ENCODE measurements at places on chromosomes 2 and 18.
A peak's percentile ranks its signal among the peaks of the same experiment; 100 is the strongest.

DNA sequence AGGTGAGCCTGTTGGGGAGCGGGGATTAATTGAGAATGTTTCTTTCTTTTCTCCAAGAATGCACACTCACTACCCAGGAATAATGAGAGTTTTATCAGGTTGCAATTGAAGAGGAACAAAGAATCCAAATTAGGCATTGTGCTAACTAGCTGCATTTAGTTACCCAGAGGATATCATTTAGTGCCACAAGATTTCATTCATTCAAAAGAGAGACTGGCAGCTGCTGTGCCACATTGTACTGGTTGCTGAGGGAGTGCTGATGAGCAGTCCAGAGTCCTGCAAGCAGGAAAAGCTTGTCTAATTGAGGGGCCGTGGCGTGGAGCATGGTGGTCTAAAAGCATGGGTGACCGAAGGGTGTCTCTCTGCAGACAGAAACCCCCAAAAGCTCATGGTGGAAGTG lies 97.6 kb downstream of the CTAGE1 start:
- no peak for DNase-seq

- DNase-seq: no peak
Observed at GRCh38 chr2:236193026-236193425, 24.8 kb upstream of the GBX2 start.

- peak; percentile 74 for DNase-seq
Observed at GRCh38 chr2:48126162-48126561, 219.9 kb upstream of the FBXO11 start.

GRCh38 chr18:78730546-78730945 lies 249.1 kb upstream of the SALL3 start:
- DNase-seq: no peak

DNA sequence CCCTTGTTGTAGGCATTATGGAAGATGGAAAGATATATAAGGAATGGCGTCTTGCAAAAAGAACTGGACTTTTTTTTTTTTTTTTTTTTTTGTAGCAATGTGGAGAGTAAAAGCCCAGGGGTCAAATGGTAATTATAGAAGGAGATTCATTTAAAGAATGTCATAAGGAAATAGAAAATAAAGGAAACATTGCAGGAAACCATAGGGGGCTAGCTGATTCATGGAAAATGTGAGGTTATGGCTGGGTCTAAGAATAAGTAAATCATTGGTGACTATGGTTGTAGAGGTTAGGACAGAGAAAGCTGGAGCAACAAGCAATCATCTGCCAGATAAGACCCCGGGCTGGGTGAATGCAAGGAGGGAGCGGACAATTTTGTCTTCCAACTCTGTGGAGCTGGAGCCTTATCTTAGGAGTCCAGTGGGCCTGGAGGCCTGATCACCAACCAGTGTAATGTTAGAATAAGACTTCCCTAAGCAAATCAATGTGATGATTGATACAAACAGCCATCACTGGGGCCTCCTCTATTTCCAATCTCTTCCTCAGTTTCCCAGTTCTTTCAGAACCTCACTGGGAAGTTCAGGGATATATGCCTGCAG lies 201.2 kb upstream of the TNP1 start:
- no peak for DNase-seq

- no peak for DNase-seq
Observed at GRCh38 chr2:753123-753522, 75.9 kb upstream of the TMEM18 start.

- no peak for DNase-seq
Observed at GRCh38 chr2:181742922-181743722, 62.8 kb upstream of the NEUROD1 start.

GRCh38 chr2:137287913-137288639 lies 522.7 kb downstream of the THSD7B start:
- no peak for DNase-seq

- DNase-seq: no peak
Observed at GRCh38 chr2:67002618-67003371, 394.3 kb upstream of the ETAA1 start.

- DNase-seq: no peak
Observed at GRCh38 chr2:149148194-149149006, 109.9 kb downstream of the LYPD6B start.

DNA sequence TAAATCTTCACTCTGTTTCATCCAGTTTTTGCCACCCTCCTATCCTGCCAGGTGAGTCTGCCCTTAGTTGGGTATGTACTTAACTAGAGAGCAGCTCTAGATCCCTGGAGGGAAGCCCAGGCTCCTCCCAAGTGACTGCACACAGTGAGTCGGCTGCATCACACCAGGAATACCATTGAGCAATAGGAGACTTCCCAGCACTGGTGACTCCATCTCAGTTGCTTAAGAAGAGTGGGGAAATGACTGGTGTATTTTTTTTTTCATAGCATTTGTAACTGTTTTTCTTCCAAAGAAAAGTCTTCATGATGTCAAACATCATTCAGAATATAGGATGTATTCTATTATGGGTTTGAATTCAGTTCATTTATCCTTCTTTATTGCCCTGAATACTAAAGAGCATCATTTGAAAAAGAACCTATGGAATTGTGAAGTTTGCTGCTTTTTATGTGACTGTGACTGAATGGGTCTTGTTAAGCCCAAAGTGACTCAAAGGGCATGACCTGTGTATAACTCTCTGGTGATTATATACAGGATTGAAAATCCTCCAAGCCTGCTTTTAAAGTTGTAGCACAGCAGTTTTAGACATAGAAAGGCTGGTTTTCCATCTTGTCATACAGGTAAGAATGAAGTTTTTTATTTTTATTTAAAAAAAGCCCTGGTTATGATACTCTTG lies 84.3 kb downstream of the MAP3K20 start:
- DNase-seq: peak; percentile 96

GRCh38 chr2:96470636-96471035 lies 34.5 kb downstream of the NEURL3 start:
- no peak for DNase-seq

DNA sequence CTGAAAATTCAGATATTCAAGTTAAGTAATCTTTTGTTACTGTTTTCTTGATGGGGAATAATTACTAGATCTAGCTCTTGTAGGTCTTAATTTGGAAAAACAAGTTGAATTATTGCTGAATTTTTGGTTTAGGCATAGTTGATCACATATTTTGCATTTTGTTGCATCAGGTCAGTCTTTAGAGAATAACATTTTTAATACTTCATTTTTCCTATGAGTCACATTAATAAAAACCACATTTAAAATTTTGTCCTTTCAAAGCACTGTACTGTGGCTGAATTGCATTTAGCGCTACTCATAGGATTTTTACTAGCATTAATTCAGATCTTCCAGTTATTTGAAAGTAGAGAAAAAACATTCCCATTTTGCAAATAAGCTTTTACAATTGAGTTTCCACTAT lies 23.2 kb downstream of the MAP4K4 start:
- no peak for DNase-seq

DNA sequence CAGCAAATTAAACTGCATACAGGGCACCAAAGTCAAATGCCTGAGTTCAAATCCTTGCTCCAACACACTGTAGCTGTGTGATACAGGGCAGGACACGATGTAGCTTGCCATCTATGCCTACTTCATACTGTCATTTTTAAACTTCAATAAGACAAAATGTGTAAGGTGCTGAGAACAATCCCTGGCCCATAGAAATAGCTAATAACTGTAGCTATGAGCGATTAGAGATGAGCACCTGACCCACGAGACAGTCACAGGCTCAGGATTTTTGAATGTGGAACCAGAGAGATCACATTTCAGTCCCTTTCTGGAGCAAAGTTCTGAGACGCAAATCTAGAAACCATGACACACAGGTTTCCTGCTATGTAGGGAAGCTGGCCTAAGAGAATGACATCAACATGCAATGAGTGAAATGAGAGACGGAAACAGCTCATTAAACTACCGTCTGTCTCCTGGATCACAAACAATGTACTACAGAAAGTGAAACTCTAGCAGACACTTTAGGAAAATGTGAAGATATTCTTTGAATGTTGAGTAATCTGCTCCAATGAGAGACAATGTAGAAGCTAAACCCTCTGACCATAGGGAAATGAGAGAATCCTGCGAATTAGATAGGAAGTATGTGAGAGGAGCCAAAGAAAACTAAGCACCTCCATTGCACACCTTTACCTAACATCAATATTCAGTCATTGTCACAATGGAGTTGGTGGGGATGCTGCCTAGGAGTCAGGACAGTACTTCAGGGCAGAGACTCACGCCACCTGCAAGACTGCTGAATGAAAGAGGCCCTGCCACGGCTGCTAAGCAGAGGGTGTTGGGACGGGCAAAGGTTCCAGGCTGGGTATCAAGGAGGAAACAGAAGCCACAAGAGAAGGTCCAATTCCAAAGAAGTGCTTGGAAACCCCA lies 25.5 kb downstream of the B4GALT6 start:
- DNase-seq: no peak

DNA sequence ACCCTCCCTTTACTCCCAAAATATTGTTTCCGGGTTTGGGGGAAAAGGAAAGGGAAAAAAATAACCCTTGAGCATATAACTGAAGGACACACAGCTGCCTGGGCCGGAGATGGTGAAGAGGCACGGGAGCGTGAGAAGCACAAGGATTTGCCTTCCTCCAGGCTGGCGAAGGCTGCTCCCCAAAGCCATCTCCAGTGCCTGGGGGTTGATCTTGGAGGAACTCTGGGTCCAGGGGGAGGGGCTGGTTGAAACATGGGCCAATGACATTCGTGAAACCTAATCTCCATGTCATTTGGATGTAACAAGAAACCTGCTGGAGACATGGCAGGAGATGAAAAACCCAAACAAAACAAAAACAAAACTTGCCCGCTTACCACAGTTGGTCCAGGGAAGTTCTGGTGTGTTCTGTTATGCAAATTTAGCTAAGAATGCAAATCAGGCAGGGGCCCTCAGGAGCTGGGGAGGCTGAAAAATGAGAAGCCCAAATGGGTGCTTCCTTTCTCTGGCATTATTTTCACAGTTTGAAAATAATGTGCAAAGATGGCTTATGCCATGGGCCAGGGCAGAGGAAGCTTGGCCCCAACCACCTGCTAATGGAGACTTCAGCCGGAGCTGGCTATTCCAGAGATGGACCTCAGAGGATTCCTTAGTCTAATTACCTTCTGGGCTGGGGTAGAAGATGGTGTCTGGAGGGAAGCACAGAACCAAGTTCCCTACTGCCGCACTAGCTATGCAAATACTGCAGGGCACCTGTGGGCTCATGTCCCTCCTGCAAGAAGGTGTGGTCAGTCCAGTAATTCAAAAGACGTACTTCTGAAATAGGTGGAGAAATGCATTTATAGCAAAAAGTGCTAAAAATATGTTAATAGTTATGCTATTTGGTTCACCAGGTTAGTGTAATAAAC lies 180.9 kb downstream of the BCL2 start:
- DNase-seq: no peak

- DNase-seq: no peak
Observed at GRCh38 chr2:237653776-237654558, 26.6 kb downstream of the LRRFIP1 start.

GRCh38 chr2:26526589-26526988 lies 48.7 kb upstream of the OTOF start:
- no peak for DNase-seq

- no peak for DNase-seq
Observed at GRCh38 chr2:196399096-196399495, 227.7 kb upstream of the STK17B start.

GRCh38 chr18:4134700-4135099 lies 320.4 kb downstream of the DLGAP1 start:
- no peak for DNase-seq

GRCh38 chr2:20641123-20641985 lies 9.5 kb downstream of the HS1BP3 start:
- no peak for DNase-seq

DNA sequence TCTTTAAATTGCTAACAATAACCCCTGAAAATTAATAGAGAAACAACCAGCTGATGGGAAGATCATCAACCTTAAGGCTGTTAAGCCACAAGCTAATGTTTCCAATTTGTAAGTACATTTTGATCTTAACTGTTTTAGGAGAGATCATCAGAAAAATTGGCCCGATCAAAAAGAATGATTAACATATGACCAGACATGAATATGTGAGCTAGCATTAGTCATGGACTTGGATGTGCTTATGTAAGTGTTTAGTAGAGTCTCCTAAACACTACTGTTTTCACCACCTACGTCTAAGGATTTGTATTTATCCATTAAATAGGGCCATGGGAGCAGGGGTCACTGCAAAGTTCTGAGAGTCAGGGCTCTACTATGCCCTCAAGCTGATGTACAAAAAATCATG lies 4.3 kb downstream of the LMAN1 start:
- DNase-seq: no peak

DNA sequence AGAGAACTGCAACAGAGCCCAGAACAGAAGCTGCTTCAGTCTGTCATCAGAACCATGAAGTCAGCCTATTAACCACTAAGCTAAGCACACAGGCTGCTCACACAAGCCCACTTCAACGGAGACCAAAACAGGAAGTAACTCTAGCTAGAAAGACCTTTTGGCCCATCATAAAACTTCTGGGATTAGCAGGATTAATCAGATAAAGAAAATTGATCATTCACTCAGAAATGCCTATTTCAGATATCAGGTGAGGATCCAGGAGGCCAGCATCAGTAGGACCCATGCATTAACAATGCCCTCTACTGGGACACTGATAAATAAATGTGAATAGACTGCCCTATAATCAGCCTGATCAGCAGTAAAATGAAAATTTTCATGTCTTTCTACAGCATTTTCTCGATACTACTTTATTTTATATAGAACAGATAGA lies 101.4 kb downstream of the WDPCP start:
- no peak for DNase-seq

- DNase-seq: no peak
Observed at GRCh38 chr2:54486766-54487165, 30.6 kb downstream of the SPTBN1 start.

GRCh38 chr2:166888180-166888579 lies at the start of gene XIRP2:
XIRP2 (plus strand) TSS chr2:166888480; CDS start chr2:166903483, 15,003 bp downstream.
- DNase-seq: no peak

- DNase-seq: peak; percentile 95
Observed at GRCh38 chr2:10514743-10515142, 66.6 kb upstream of the ODC1 start.

DNA sequence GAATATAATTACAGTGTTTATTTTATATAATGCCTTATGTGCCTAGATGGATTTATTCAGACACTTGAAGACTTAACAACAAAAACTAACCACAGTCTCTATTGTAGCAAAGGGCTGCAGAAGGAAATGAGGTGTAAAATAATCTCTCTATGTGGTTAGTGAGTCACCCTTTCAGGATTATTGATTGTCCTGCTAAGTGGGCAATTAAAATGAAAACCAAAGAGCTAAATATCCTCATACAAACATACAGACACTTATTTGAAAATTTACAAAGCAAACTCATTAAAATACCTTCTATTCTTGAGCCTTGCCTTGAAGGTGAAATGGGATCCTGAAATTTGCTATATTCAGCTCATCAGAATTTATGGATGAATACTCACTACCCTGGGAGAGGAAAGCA lies 27.7 kb upstream of the DCC start:
- peak; percentile 2 for DNase-seq

DNA sequence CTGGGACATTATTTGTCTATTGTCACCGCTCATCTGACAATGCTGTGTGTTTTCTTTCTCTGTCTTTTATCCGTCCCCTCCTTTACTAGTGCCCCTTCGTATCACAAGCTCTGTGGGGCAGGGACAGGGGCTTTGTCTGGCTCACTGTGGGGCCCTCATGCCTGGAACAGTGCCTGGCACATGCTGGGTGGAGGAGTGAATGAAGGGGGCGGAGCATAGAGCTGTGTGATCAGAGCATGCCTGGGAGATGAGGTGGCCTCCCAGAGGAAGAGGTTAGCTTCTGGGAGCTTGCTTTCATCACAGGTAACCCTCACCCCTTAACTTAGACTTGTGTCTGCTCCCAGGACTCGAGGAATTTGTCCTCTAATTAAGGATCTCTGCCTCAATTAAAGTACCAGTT lies 16.4 kb downstream of the MTCL1 start:
- DNase-seq: peak; percentile 77

- DNase-seq: no peak
Observed at GRCh38 chr2:217162533-217162932, 302.7 kb upstream of the TNP1 start.

Data from NCI-H226 (cell line).